ENCODE measurements at places on chromosomes 7 and 10.

- no peak for DNase-seq
These were observed 313.8 kb upstream of the BMPER start for GRCh38 chr7:33591490-33591889.

- no peak for DNase-seq
These were observed 281.6 kb upstream of the ZNF32 start for GRCh38 chr10:43930243-43930642.

DNA sequence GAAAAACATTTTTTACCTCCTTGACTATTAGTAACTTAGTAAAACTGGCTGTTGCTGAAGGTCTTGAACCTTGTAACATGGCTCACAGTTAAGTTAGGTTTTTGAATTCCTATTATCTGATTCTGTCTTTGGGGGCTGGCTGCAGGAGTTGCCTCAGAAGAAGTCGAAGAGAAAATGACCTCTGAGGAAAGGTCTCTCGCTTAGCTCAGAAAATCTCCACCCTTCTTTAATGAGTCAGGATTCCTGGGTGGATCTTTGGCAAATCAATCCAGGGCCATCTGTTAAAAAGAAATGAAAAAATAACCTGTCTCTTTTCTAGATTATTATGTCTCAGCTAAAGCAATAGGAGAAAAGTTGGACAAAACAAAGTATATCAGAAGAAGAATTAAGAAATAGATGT is 267.8 kb upstream of the SEMA3C start:
- DNase-seq: no peak

GRCh38 chr10:20988357-20988983 is 91.4 kb upstream of the NEBL start:
- DNase-seq: no peak

- no peak for DNase-seq
These were observed 272.6 kb upstream of the NPSR1 start for GRCh38 chr7:34385384-34385783.

GRCh38 chr10:30731963-30732362 is 102.4 kb upstream of the LYZL2 start:
- no peak for DNase-seq

DNA sequence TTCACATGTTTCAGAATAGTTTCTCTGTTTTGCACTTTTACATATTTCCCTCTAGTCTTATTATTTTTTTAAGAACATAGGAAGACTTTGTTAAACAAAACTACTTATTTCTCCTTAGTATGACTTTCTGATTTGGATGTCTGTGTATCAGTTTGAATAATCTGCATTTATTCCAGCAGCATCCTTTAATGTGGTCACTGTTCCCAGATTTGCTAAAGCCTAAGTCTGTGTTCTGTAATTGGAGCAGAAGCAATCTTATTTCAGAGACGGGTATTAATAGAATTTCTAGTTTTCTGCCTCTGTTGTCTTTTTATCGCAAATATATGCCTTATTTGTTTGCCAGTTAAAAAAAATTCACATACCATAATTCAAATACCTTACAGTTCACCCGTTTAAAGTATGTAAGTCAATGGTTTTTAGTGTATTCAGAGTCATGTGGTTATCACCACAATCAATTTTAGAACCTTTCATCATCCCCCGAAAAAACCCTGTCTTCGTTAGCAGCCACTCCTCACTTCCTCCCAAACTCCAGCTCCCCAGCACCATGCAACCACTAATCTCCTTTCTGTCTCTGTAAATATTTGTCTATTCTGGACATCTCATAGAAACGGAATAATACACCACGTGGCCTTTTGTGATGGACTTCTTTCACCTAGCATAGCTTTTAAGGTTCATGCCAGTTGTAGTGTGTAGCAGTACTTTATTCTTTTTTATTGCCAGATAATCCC is 58.7 kb downstream of the INPP5F start:
- no peak for DNase-seq

- DNase-seq: no peak
These were observed 60.1 kb upstream of the PPP2R2D start for GRCh38 chr10:131840788-131841118.

- DNase-seq: no peak
These were observed 42.4 kb upstream of the ANKRD1 start for GRCh38 chr10:90963331-90963730.

GRCh38 chr7:31553661-31554081 is 39.8 kb downstream of the ITPRID1 start:
- DNase-seq: no peak

DNA sequence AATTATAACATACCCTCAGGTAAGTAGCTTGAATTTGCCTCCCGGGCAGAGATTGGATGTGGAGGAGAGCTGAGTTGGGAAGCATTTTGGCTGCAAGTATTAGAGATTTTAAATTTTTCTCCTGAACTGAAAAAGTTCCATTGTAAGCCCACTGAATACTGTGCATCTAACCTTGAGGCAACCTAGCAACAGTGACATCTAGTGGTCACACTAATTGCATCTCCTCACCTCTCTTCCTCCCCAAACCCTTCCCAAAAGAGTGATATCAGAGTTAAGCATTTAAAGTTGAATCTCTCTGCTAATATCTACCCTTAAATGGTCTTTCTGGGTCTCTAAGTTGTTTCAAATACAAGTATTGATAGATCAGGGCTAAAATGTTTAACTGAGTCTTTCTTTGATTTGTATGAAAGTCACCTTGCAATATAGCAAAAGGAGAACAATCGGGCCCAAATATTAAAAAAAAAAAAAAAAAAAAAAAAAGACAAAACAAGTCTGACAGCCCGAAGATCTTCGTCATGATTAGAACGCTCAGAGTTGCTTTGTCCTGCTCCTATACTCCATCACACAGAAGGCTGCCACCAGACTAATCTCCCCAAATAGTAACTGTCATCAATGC is 40.4 kb upstream of the DLX5 start:
- no peak for DNase-seq

GRCh38 chr10:99852481-99853213 is 70.2 kb downstream of the ABCC2 start:
- DNase-seq: no peak

GRCh38 chr7:36115448-36116321 is 37.4 kb upstream of the EEPD1 start:
- DNase-seq: peak; percentile 4

DNA sequence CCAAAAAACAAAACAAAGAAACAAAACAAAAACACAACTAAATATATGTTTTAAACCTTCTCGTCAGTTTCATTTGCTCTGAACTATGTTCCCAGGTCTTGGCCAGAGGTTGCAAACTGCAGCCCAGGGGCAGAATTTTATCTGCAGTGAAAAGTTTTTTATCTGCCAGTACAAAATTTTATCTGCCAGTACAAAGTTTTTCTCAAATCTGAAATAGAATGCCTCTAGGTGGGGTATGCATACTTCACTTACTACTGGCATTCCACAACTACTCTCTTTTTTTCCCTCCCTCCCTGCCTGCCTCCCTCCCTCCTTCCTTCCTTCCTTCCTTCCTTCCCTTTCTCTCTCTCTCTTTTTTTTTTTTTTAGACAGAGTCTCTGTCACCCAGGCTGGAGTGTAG is 9.4 kb upstream of the CLDN3 start:
- DNase-seq: no peak

DNA sequence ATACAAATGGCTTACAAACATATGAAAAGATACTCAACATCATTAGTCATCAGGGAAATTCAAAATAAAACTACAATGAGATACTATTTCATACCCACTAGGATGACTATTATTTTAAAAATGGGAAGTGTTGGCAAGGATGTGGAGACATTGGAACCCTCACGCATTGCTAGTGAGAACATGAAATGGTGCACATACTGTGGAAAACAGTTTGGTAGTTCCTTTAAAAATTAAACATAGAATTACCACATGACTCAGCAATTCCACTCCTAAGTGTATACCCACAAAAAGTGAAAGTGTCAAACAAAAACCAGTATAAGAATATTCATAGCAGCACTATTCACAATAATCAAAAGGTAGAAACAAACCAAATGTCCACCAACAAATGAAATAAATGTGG is 48.5 kb upstream of the SHTN1 start:
- no peak for DNase-seq

DNA sequence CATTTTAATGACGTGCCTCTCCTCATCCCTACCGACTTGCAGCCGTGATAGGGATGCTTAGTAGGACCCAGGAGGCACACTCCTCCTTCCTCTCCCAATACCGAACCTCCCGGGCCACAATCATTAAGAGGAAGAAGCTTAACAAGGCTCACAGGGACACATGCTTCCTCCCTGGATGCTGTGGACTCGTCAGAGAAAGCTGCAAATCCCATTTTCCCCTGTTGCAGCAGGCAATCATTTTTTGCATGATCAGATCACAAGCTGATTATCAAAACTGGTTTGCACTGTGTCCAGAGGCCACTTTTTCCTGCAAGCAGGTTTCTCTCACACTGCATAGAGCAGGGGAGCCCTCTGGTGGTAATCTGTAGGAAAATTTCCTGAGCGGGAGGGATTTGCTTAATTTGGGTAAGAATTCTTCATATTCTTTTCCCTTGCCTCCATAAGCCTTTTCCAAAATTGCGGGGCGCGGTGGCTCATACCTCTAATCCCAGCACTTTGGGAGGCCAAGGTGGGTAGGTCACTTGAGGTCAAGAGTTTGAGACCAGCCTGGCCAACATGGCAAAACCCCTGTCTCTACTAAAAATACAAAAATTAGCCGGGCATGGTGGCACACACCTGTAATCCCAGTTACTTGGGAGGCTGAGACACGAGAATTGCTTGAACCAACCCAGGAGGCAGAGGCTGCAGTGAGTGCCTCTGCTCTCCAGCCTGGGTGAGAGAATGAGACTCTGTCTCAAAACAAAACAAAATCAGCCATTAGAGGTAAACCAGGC is 16.1 kb upstream of the LAMB4 start:
- no peak for DNase-seq

GRCh38 chr7:79806161-79806734 is 328.4 kb upstream of the GNAI1 start:
- DNase-seq: no peak

DNA sequence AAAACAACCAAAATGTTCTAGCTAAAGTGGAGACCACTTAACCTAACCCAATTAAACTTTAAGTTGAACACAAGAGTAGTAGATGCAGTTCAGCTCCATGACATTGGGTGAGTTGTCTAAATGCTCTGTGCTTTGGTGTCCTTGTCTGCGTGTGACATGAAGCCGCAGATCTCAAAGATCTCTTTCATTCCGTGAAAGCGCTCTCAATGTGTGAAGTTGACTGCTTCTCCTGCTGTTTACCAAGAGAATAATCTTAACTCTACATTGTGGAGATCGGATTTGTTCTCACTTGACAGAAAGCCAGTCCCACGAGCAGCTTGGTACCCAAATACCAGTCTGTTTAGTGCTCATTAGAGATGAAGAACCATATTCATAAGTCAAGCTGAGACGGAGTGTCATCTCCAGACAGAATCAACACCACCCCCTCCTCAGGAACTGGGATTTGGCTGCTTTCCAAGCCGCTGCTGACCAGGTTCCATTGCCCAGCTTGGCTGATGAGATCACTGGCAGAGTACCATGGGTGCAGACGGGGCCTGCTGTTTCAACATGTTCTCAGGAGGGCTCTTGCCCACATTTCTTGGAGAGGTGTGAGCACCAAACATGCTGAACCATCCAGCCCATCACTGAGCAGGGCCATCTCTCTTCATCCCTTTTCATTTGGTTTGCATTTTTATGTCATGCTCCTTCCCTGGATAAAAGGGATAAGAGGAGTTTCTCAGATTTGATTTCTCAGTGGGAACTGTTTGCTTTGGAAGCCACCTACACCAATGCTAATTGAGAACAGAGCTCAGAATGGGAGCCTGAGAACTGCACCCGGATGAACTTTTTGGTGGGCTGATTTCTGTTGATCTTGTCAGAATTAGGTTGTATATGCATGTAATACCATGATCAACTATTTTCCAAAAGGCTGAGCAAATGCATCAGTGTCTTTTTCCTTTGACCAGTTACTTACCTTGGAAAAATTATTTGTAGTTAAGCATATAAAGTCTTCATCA is 95.8 kb upstream of the AGBL3 start:
- no peak for DNase-seq

DNA sequence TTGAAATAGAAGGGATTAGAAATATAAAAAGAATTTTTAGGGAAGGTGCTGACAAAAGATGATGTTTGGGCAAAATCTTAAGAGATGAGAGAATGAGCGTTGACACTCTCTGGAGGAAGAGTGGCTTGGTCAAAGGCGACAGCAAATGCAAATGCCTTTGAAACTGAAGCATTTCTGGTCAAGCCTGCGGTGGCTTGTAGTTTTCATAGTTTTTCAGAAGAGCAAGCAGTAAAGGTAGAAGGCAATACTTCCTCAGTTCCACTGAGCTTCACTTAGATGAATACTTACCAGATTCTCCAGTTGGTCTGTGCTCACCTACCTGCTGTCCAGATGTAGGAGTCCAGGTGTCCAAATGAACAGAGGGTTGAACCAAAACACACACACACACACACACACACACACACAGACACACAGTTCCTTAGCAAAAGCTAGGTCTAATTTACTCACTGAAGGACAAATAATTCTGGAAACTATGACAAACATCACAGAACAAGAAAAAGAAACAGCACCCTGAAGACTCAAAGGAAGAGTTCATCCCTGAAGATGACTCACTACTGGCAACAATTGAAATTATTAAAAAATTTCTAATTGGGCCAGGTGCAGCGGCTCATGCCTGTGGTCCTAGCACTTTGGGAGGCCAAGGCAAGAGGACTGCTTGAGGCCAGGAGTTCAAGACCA is 12.1 kb upstream of the STK17A start:
- DNase-seq: no peak

- DNase-seq: no peak
These were observed 16.2 kb upstream of the IGFBP3 start for GRCh38 chr7:45937301-45937700.

GRCh38 chr10:132167976-132168375 is 18.8 kb upstream of the DPYSL4 start:
- no peak for DNase-seq

- DNase-seq: no peak
These were observed 920.9 kb downstream of the LRMDA start for GRCh38 chr10:76352300-76352699.

DNA sequence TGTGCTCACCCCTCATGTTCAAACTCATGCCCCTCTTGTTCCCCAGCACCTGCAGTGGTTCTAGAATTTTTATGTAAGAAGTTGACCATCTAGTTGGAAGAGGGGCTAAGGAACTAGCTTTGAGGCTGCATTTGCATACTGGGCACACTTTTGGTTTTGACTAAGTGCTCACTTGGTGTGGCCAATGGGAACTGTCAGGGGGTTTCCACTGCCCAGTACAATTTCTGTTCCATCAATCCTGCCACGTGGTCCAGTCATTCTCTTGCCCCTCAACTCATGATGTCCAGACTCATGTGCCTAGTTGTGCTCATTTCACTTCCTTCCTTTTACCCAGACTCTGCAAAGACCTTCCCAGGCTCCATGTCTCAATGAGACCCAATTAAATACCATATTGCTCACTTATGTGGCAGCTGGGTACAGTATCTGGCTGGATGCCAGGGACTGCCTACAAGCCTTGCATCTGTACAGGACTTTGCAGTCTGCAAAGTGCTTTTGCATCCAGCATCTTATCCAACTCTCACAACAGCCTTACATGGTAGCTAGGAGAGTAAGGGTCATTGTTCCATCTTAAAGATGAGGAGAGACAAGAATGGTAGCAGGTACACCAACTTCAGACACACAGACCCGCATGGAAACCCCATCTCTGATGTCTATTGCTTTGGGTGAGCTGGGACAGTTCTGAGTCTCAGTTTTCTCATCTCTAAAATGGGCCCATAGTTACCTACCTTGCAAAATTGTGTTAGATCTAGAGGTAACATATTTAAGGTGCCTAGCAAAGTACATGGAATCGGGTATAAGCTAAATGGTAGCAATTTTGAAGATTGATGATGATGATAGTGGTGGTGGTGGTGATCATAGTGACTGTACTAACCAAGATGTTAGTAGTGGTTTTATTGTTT is 30.1 kb upstream of the KCNMA1 start:
- no peak for DNase-seq
